ENCODE measurements at places on chromosomes 3 and 15.

DNA sequence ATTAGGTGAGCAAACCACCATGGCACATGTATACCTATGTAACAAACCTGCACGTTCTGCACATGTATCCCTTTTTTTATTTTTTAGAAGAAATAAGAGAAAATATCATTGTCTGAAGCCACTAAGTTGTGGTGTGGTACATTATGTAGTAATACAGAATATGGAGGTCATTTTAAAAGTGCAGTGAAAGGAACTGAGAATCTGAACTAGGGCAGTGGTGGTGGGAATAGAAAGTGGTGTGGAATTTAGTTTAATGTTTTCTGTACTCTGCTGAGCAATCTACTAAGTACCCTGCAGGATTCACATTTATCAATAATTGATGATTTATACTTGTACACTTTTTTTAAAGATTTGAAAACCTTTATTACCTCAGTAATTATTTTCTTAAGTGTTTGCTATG lies 283.5 kb downstream of the CHL1 start:
- DNase-seq: no peak

- peak; percentile 30 for DNase-seq
Measured at GRCh38 chr3:18425641-18426257, 610 bp upstream of the SATB1 start.

- DNase-seq: peak; percentile 16
Measured at GRCh38 chr3:112437146-112438022, 61.9 kb downstream of the BTLA start.

GRCh38 chr3:18825665-18826064 lies 322.6 kb upstream of the KCNH8 start:
- no peak for DNase-seq

GRCh38 chr3:46356276-46356675 lies 2.4 kb downstream of the CCR2 start:
- DNase-seq: no peak

DNA sequence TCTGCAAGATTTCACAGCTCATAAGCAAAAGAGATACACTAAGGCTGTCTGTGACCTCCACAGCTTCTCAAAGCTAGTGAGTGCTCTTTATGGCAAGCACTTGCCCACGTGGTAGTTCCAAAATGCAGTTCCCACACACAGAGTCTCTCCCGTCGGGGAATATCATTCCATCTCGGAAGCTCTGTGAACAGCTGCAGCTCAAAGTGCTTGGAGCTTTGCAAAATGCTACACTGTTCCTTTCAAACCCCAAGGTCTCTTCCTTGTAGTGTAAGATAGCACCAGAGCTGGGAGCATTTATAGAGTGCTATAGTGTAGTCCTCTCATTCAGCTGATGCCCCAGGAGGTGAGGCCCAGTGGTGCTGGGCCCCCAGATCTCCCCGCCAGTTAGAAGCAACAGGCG lies 36.1 kb downstream of the ST6GAL1 start:
- no peak for DNase-seq

- no peak for DNase-seq
Measured at GRCh38 chr3:56369914-56370313, 98.4 kb downstream of the ERC2 start.

GRCh38 chr3:187112934-187113793 lies 26.1 kb downstream of the RPL39L start:
- peak; percentile 58 for DNase-seq
